ENCODE measurements at places on chromosomes 1 and 21.
A peak's percentile ranks its signal among the peaks of the same experiment; 100 is the strongest.

GRCh38 chr1:910311-910880 lies 13.3 kb upstream of the SAMD11 start:
- no peak for DNase-seq

DNA sequence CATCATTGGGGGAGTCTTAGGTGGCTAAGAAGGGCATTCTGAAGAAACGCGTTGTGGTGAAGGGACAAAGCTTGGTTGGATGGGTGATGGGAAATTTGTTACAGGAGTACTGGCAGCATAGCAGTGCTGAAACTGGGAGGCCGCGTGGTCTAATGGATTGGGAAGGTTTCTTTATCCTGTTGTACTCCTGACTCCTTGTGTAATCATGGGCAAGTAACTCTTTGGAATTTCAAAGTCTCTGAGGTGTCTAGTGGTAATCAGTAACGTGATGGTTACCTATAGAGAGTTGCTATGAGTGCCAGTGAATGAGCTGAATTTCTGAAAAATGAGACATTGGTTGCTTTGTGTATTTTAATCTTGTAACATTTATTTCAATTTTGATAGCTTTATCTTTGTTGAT lies 18.5 kb downstream of the DONSON start:
- no peak for DNase-seq

- DNase-seq: peak; percentile 51
Measured at GRCh38 chr1:56688522-56689026, 43.5 kb downstream of the PRKAA2 start.

DNA sequence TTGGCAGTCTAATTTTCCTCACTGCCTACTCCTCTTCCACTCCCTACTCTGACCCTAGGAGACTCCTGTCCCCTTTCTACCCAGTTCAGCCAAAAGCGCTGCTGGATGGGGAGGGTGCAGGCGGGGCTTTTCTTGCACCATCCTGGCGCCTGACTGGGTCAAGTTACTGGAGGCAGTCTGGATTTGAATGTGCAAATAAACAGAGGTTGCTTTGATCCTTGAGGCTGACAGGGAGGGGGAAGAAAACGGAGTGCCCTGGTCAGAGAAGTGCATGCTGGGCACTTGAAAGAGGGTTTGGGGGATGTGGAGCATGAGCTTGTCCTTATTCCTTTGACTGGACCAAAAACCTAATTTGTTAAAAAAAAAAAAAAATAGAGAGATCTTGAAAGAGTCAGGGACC lies 76.8 kb upstream of the SOX13 start:
- DNase-seq: peak; percentile 6

DNA sequence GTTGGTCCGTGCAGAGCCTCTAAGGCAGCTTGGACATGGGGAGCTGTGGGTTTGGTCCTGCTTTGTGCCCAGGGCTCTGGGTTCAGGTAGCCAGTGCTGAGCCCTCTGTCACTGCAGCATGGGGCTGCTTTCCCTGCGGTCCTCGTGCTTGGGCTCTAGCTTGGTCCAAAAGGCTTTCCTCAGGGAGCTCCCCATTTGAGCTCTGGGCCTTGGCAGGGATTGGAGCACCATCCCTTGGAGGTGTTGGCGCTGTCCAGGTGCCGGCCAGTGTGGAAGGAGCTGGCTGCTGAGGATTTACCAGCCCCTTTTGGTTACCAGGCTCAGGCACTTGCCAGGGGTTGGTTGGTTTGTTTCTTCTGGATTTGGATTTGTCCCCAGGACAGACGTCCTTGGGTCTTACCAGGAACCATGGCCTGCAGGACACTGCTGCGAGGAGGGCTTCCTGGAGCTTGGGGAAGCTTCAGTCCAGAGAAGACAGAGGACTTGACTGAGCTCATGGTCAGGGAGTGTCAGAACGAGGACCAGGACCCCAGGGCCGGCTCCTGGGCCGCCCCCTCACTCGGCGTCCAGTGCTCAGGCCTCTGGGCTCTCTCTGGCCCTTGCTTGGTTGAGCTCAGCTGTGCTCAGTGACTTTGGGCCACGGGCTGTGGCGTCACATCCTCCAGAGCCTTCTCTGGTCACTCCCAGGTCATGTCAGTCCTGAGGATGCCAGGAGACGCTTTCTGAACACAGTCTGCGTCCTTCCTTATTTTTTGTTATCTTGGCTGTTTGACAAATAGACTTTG lies 224.7 kb downstream of the CAMTA1 start:
- no peak for DNase-seq

GRCh38 chr1:39969048-39969447 lies 14.1 kb downstream of the MFSD2A start:
- no peak for DNase-seq

- peak; percentile 13 for DNase-seq
Measured at GRCh38 chr1:108009603-108010195, 44.7 kb upstream of the VAV3 start.

DNA sequence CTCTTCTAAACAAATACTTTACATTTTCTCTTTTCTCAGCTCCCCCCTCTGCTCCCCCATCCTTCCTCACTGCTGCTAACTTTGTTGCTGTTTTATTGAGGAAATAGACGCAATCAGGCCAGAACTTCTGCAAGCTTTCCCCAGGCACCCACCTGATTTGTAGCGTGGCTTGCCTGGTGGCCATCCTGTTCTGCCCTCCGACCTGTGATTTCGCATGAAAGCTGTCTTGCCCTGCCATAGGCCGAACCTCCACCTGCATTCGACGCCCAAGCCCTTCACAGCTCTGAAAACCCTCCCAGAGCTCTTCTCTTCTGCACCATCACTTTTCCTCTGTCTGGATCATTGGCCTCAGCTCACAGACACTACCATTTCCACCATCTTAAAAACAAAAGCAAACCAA lies 100.6 kb downstream of the PLPP3 start:
- DNase-seq: no peak

GRCh38 chr1:12114916-12115315 lies 51.8 kb downstream of the TNFRSF8 start:
- DNase-seq: no peak
